ENCODE measurements at places on chromosomes 2 and 18.

GRCh38 chr2:37457401-37457901, 113.0 kb downstream of the QPCT start:
- H3K27ac ChIP-seq = no peak overlapping the region
- DNase-seq = no peak
- H3K36me3 ChIP-seq = peaks cover 2% of the 10 kb centered on the region
- no peak overlapping the region for H3K4me3 ChIP-seq
- peaks cover 17% of the 10 kb centered on the region for H3K4me1 ChIP-seq

DNA sequence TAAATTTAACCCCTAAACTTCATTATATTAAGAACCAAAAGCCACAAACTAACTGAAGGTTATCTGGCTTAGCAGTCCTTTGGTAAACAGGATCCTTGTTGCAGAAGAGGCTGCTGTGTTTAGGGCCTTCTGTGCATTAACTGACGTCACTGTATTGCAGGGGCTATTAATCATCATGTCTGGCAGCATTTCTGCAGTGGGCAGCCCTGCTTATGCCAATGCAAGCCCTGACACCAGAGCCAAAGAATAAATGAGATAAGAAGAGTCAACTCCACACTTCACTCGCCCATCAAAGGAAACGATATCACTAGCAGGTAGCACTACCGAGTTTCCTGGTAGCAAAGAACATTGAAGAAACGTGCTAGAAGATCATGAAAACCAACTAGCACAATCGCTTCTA, 110.6 kb downstream of the PLEKHM3 start:
- H3K4me3 ChIP-seq = no peak overlapping the region
- H3K27ac ChIP-seq = no peak overlapping the region
- no peaks in the 10 kb centered on the region for H3K36me3 ChIP-seq
- no peak for DNase-seq
- no peaks in the 10 kb centered on the region for H3K4me1 ChIP-seq

DNA sequence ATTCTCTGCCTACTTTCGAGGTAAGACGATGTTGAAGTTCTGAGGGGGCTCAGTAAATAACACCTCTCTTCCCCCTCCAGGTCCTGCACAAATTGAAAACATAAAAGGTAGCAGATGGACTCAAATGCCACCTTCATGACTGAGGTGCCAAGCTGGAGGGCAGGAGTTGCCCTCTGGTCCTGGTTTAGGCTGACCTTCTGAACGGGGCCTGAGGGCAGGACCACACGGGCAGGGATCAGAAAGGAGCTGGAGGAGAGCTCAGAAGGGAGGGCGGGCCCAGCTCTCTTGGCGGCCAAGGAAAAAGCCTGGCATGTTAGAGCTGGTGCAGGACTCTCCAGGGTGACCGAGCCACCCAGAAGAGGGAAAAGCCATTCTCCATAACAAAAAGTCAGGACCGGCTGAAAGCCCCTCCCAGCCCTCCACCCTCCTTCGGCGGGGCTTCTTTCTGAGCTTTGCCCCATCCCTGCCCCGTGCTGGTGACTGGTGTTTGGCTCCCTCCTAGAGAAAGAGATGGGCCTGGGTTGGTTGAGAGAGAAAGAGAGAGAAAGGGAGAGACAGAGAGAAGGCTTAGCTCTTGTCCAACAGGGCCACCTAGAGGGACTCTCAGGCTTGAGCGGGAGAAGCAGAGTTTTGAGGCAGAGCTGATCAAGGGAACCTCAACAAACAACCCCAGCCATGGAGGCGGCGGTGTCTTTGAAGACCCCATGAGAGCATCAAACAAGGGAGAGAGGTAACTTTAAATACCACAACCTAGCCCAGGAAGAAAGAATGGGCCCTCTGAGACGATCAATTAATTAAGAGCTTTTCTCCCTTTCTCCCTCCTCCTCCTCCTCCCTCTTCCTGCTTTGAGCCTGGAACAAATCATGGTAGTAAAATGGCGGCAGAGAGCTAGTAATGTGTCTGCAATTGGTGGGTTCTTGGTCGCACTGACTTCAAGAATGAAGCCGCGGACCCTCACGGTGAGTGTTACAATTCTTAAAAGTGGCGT, 50.8 kb downstream of the WIPF1 start:
- peaks cover 6% of the 10 kb centered on the region for H3K4me1 ChIP-seq
- H3K27me3 ChIP-seq = no peaks in the 10 kb centered on the region
- no peak overlapping the region for H3K4me3 ChIP-seq
- peaks cover 1% of the 10 kb centered on the region for H3K36me3 ChIP-seq
- peak; percentile 82 for DNase-seq

- H3K4me1 ChIP-seq = peaks cover 6% of the 10 kb centered on the region
- DNase-seq = no peak
- no peak overlapping the region for H3K4me3 ChIP-seq
Measured at GRCh38 chr2:38466876-38467767, 90.0 kb upstream of the ATL2 start.

DNA sequence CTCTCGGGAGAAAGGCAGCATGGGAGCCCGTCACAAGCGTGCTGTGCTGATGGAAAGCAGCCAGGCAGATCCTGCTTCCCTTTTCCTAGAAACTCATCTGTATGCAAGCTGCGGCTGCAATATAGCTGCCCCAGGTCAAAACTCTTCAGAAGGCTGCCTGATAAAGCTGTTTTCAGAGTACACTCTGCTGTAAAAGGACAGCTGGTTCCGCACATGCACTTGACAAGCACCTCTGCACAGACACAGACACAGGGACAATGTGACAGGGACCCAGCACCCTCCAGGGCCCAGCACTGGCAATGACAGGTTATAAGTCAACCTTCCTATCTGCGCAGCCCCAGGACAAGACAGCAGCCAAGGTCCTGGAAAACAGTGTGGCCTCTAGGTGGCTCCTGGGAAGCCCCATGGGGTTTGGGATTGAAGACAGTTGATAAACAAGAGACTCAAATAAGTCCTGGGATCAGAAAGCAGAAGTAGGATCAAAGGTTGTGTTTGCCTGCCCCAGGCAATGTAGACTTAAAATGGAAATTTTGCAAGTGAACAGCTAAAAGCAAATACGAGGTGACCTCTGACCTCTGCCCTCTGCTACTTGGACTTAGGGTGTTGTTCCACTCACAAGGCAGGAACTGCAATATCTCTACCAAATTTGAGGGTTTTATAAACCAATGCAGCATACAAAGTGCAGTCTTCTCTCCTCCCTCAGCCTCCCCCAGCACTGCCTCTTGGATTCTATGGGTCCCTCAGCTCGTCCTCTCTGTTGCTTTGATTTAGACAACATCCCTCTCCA, 16.9 kb downstream of the SLC66A2 start:
- no peak for DNase-seq
- peaks cover 92% of the 10 kb centered on the region for H3K36me3 ChIP-seq
- H3K27me3 ChIP-seq = no peaks in the 10 kb centered on the region
- H3K4me1 ChIP-seq = no peaks in the 10 kb centered on the region
- no peak overlapping the region for H3K27ac ChIP-seq

DNA sequence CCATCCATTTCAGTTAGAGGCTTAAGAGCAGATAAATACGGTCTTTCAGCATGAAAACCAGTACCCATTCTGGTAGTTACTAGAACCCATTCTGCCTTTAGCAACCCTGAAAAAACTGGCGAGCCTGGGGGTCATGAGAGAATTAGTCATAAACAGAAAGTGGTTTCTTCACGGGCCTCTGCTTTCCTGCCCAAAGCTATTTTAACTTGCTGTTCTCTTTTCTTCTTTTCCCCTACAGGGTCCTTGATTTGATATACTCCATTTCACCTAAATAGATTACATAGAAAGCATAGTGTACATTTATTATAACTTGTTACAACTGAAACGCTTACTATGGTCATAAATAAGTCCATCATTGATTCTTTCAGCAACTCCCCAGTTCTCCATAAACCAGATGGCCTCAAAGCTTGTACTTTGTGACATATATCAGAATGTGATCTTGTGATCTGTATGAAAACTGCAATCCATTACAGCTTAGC, 48.3 kb downstream of the WDFY1 start:
- H3K4me1 ChIP-seq = peaks cover 15% of the 10 kb centered on the region
- peak overlapping the region; percentile 42 for H3K4me3 ChIP-seq
- H3K36me3 ChIP-seq = peaks cover 62% of the 10 kb centered on the region
- H3K27ac ChIP-seq = peak overlapping the region; percentile 76
- DNase-seq = no peak

GRCh38 chr2:23073056-23073455, 311.9 kb upstream of the KLHL29 start:
- H3K27me3 ChIP-seq = no peaks in the 10 kb centered on the region
- H3K27ac ChIP-seq = no peak overlapping the region
- no peaks in the 10 kb centered on the region for H3K36me3 ChIP-seq
- H3K4me3 ChIP-seq = no peak overlapping the region

DNA sequence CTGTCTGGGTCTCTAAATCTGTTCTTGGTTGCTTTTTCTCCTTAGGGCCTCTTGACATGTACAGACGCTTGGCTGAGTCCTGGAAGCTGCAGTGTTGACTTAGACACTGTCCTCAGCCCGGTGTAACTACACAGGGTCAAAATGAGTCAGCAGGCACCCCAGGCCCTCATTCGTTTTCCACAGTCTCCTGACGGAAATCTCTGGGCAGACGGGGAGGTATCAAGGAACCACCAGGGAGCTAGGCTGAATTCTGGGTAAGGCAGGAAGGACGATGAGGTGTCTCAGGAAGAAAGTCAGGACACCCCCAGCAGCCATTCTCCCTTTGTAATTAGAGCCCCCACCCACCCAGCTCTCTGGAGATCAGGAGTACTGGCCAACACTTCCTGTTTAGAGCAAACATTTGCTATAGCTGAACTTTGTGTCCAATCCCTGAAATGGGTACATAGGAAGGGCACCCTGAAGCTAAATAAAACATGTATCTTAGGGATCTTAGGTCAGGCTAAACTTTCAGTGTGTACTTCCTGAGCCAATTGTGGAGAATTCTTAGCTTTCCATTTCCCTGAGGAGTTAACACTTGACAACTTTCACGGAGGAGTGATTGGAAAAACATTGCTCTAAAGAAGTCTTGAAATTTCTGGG, 23.9 kb upstream of the EPAS1 start:
- no peak for DNase-seq
- H3K4me1 ChIP-seq = peaks cover 30% of the 10 kb centered on the region
- no peak overlapping the region for H3K4me3 ChIP-seq
- H3K27me3 ChIP-seq = peaks cover 16% of the 10 kb centered on the region
- H3K27ac ChIP-seq = no peak overlapping the region

- no peak overlapping the region for H3K4me3 ChIP-seq
- peak; percentile 49 for DNase-seq
- H3K27ac ChIP-seq = no peak overlapping the region
Measured at GRCh38 chr2:6957910-6958615, 40.9 kb downstream of the RNF144A start.

GRCh38 chr2:7609974-7610373, 692.8 kb downstream of the RNF144A start:
- H3K36me3 ChIP-seq = no peaks in the 10 kb centered on the region
- peak; percentile 67 for DNase-seq

DNA sequence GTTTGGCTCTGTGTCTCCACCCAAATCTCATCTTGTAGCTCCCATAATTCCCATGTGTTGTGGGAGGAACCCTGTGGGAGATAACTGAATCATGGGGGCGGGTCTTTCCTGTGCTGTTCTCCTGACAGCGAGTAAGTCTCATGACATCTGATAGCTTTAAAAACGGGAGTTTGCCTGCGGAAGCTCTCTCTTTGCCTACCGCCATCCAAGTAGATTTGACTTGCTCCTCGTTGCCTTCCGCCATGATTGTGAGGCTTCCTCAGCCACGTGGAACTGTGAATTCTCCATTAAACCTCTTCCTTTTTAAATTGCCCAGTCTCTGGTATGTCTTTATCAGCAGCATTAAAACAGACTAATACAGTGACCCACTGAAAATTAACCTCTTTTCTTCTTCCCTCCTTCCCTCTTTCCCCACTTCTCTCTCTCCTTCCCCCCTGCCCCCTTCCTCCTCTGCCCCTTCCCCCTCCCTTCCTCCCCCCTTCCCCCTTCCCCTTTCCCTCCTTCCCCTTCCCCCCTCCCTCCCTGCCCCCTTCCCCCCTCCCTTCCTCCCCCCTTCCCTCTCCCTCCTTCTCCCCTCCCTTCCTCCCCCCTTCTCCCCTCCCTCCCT, 818.8 kb downstream of the SLC4A3 start:
- H3K36me3 ChIP-seq = no peaks in the 10 kb centered on the region
- H3K4me1 ChIP-seq = no peaks in the 10 kb centered on the region
- no peak for DNase-seq
- H3K4me3 ChIP-seq = no peak overlapping the region
- H3K27ac ChIP-seq = no peak overlapping the region

DNA sequence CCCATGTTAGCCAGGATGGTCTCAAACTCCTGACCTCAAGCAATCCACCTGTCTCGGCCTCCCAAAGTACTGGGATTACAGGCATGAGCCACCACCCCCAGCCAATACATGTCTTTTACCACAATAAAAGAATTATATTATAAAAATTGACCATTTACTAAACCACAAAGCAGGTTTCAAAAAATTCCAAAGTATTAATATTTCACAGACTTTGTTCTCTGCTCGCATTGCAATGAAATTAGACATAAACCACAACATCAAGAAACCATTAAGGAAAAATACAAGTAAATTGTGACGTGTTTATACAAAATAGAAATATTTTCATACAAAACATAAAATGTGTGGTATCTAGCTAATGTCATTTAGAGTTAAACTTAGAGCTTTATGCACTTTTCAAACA, 13.4 kb upstream of the MAPRE3 start:
- no peak overlapping the region for H3K4me3 ChIP-seq
- peaks cover 38% of the 10 kb centered on the region for H3K27me3 ChIP-seq
- H3K4me1 ChIP-seq = peaks cover 3% of the 10 kb centered on the region
- H3K27ac ChIP-seq = no peak overlapping the region
- no peak for DNase-seq
- no peaks in the 10 kb centered on the region for H3K36me3 ChIP-seq

DNA sequence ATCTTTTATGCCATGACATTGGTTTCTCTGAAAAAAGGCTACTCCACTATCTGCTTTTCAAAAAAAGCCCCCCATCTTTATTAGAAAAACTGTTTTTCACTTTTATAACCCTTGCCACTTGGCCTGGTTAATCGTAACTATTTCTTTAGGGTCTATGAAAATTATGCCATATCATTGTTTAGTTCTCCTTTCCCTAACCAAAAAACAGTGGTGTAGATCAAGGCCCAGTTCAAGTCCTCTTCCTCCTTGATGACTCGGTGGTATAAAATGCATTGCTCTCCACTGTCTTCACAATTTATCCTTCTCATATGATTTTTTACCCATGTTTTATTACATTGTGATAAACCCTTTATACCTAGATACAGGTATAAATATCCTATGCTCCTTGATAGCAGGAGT, 205.5 kb downstream of the ZNF521 start:
- H3K27me3 ChIP-seq = no peaks in the 10 kb centered on the region
- no peak overlapping the region for H3K27ac ChIP-seq
- no peak for DNase-seq
- no peak overlapping the region for H3K4me3 ChIP-seq
- no peaks in the 10 kb centered on the region for H3K36me3 ChIP-seq
